ENCODE measurements at places on chromosomes 12 and 14. TPM values are rescaled to one million over a fixed set of nuclear protein-coding genes. Genes with fewer than 3 reads are reported as not detected.

Gene CINP
- total RNA-seq = 38.3 TPM

Gene TC2N
- total RNA-seq = 18.2 TPM

Gene OR4K2
- not detected for total RNA-seq

Gene EMP1
- 0.58 TPM for total RNA-seq

Gene PLA2G1B
- not detected for total RNA-seq

Gene LPAR5
- 0.59 TPM for total RNA-seq

Gene ZNF385A
- 8.8 TPM for total RNA-seq

Gene KRT78
- not detected for total RNA-seq

Gene MVK
- 22.6 TPM for total RNA-seq

Gene RGS6
- total RNA-seq = 10.1 TPM

Gene MYF6
- total RNA-seq = not detected

Gene KRT73
- total RNA-seq = not detected
